ENCODE measurements at places on chromosomes 4 and X.

GRCh38 chrX:127390316-127390715, 570.8 kb downstream of the PRR32 start:
- no peak for DNase-seq

- peak; percentile 88 for DNase-seq
Observed at GRCh38 chrX:140439476-140439875, 65.4 kb downstream of the SOX3 start.

DNA sequence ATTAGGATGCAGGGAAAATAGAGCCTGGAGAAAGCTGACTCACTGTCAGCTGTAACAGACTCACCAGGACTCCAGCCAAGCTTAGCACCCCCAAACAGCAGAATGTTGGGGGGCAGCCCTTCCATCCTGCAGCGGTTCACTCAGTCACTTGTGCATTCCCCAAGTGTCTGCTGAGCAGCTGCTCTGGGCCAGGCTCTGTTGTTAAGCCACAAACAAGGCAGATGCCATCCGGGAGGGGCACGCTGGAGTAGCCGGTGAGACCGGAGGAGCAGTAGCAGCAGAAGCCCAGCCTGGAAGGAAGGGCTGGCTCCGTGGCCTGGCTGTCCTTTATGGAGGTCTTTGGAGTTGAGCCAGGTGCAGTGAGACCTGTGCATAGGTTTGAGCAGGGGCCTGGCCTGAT, 22.0 kb downstream of the CCNQ start:
- DNase-seq, result no peak

GRCh38 chr4:105963461-105964400, 68.5 kb downstream of the NPNT start:
- no peak for DNase-seq
